ENCODE measurements at places on chromosomes 1 and 21. TPM values are rescaled to one million over a fixed set of nuclear protein-coding genes. Genes with fewer than 3 reads are reported as not detected.

Gene CLCNKB
- total RNA-seq, result 0.12 TPM

Gene PCAT6
- total RNA-seq, result not detected

Gene DNALI1
- 2.7 TPM for total RNA-seq

Gene DCDC2B
- 0.12 TPM for total RNA-seq

Gene SERPINC1
- total RNA-seq, result 0.12 TPM

Gene KCNE1
- total RNA-seq, result 0.12 TPM

Measured in uterine smooth muscle cell (primary cell).